ENCODE measurements at places on chromosomes 5 and 9.

DNA sequence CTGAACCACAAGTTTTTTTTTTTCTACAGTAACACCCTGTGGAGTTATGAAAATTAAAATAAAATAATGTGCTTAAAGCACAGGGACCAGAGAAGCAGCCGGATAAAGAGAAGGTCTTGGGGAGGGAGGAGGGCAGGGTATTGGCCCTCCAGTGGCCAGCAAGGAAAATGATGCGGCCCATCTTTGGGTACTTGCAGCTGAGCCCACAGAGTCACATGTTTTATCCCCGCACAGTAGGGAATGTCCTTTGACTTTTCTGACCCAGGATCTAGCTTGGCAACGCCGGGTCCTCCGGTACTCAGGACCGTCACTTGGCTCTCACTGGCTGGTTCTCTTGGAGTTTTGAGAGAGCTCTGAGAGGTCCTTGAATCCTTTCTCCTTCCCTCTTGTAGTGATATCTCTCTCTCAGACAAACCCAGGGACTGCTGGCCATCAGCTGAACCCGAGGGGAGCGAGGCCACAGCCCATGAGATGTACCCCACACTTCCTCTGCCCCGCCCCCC lies 35.3 kb upstream of the HSPA9 start:
- no peak for DNase-seq

DNA sequence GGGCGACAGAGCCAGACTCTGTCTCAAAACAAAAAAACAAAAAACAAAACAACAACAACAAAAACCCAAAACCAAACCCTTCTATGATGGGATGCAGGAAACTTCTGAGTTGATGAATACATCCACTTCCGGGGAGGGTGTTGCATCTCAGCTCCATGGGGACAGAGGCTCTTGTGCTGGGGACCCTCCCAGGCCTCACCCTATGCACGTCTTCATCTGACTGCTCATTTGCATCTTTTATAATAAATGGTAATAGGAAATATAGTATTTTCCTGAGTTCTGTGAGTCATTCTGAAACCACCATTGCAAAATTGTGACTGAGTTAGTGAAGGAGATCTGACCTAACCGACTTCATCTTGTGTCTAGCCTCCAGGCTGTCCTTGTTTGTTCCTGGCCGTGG lies 109.5 kb upstream of the SLC28A3 start:
- DNase-seq: no peak

- DNase-seq: no peak
Measured at GRCh38 chr5:72121780-72122445, 14.6 kb downstream of the MAP1B start.

- DNase-seq: no peak
Measured at GRCh38 chr9:38445154-38446043, 21.1 kb upstream of the IGFBPL1 start.

DNA sequence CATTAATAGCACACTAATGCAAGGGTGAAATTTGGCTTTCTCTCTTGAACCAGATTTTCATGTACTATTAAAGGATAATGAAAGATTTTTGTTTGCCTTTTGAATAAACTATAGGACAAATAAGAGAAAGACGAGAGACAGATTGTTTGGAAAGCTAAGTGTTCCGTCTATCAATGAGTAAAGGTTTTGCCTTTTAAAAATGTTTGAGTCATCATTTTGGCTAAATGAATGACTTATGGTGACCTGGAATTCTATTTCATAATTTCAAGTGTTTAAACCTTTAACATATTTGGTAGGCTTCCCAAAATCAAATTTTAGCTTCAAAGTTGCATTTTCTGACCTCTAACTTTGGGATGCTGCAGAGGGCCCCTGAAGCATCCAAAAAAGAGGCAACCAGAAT lies 145.2 kb downstream of the SLC25A46 start:
- DNase-seq: no peak
